ENCODE measurements at places on chromosomes 13 and 19.
A peak's percentile ranks its signal among the peaks of the same experiment; 100 is the strongest.

- DNase-seq = no peak
Measured at GRCh38 chr19:28406966-28407365, 806.0 kb downstream of the UQCRFS1 start.

GRCh38 chr13:90455067-90455466, 892.4 kb upstream of the MIR17HG start:
- no peak for DNase-seq

- no peak for DNase-seq
Measured at GRCh38 chr19:30233375-30233774, 138.8 kb upstream of the ZNF536 start.

DNA sequence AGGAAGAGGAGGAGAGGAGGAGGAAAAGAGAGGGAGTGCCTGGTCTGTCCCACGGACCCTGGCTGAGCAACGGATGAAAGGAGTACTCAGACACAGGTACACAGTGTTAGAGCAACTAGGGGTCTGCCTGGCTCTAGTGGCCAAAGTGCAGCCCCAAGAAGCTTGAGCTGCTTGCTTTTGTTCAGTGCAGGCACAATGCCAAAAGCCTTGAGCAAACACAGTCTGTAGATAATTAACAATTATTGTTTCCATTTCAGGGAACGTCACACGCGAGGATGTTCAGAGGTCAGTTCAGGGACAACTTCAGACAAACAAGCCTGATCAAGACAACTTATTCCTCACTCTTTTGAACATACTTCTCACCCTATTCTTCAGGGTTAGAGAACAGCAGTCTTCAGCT, 32.2 kb upstream of the ZNF726 start:
- no peak for DNase-seq

DNA sequence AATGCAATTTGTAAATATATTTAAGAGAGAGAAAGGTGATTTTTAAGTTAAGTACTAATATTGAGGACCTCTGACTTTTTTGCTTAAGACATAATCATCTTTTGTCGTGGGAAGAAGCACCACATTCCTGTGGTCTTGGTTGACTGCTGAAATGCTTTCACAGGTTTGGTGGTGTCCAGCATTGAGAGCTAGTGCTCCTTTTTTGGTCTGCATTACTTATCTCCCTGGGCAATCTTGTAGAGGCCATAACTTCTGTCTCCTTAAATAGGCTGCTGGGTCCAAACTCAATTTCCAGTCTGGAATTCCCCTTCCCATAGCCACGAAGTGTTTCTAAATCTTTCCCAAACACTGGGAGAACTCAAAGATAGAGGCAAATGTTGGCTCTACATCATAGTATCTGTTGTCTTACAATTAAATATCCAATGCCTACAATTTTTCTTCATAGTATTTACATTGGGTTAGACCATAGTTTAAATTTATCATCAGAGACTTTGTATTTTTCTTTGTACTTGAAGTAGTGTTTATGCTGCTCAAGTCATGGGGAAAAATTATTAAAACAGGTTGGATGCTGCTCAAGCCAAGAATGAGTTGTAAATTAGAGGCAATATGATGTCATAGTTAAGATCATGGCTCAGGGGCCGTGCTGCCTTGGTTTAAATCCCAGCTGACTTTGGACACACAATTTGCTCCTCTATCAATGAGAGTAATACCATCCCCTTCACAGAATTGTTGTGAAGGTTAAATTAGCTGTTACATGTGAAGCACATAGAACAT, 105.6 kb downstream of the POSTN start:
- no peak for DNase-seq

DNA sequence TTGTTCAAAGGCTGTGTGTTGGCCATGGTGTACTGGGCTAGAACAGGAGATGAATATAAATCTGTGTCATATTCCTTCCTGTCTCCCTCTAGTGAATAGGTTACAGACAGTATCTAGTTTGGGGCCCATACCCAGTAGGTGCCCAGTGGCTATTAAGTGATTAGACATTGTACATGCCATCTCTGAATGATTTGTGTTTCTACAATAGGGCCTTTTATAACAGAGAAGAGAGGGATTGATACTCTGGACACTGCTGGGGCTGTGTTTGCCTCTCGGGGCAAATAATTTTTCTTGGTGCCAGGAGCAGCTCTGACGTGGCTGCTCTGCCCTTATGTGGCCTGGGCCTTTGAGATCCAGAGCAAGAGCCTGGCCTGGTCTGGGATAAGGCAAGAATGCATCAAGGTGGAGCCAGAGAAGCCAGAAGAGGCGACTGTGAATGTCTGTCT, 403.1 kb downstream of the SPRY2 start:
- DNase-seq = no peak

DNA sequence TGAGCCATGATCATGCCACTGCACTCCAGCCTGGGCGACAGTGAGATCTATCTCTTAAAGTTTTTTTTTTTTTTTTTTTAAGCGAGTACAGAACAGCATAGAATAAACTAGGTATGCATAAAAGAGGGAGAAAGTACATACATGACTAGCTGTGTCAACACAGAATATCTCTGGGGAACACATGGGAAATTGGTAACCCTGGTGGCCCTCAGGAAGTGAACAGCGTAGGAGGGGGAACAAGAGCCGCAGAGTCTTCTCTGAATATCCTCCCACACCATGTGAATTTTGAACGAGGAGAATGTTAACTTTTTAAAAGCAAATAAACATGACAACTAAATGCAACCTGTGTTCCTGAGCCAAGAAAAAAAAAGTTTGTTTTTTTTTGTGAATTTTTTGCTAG, 15.2 kb downstream of the PHLDB3 start:
- DNase-seq = no peak

- no peak for DNase-seq
Measured at GRCh38 chr19:5957170-5957569, 20.8 kb downstream of the RANBP3 start.

DNA sequence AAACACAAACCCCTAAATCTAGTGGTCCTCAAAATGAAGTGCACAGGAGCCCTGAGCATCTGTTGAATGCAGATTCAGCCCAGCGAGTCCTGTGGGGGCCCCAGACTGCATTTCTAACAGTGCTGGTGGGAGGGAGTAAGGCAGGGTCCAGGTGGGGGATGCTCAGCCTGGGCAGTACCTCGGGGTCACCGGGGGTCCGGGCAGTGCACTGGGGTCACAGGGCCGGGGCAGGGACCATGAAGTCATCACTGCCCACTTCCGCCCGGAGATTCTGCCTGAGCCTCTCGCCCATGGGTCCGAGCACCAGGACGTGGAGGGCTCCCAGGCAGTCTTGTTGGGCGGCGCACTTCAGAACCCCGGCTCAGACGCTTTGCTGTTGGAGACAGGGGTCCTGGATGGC, 838 bp upstream of the ATP4B start:
- DNase-seq = peak; percentile 58

DNA sequence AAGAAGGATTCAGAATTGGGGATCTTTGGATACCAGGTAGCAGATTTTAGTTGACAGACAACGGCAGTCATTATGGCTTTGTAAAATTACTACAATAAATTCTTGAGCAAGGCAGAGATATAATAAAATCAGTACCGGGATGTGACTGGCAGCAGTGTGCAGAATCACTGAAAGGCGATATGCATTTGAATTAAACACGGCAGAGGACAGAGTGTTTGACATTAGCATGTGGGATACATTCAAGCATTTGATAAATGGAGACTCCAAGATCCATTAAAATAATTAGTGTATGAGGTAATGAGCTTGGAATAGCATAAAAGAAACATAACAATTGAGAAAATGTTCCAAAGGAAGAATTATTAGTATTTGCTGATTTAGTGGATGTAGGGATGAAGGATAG, 36.8 kb downstream of the LCP1 start:
- no peak for DNase-seq

- no peak for DNase-seq
Measured at GRCh38 chr13:112819111-112819510, 129.3 kb downstream of the ATP11A start.

- DNase-seq = no peak
Measured at GRCh38 chr13:113064534-113065405, 40.8 kb upstream of the F7 start.

GRCh38 chr13:109401307-109401706, 385.1 kb downstream of the IRS2 start:
- DNase-seq = no peak

GRCh38 chr19:29665826-29666577, 741 bp downstream of the PLEKHF1 start:
- DNase-seq = peak; percentile 88

DNA sequence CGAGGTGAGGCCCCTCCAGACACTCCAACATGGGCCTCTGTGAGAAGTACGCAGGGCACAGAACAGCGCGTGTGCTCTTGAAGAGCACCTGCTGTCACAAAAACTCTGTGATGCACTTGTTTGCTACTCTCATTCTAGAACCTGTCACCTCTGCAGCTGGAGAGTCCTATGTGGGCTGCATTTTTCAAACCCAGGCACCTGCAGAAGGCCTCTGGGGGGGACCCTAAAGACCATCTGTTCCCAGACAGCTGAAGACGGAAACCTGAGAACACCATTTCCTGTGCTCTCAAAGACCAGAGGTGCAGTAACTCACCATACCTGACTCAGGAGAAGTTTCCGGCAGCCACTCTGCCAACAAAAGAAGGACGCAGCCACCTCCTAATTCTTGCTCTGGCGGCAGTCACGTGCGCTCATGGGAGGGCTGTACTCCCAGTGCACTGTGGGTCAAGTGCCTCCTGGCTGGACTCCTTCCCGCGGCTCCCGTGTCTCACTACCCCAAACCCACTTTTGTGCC, 28.1 kb downstream of the RANBP3 start:
- no peak for DNase-seq

- no peak for DNase-seq
Measured at GRCh38 chr13:51771418-51772104, 32.4 kb downstream of the DHRS12 start.

- DNase-seq = no peak
Measured at GRCh38 chr13:34640993-34641330, 301.1 kb upstream of the NBEA start.

DNA sequence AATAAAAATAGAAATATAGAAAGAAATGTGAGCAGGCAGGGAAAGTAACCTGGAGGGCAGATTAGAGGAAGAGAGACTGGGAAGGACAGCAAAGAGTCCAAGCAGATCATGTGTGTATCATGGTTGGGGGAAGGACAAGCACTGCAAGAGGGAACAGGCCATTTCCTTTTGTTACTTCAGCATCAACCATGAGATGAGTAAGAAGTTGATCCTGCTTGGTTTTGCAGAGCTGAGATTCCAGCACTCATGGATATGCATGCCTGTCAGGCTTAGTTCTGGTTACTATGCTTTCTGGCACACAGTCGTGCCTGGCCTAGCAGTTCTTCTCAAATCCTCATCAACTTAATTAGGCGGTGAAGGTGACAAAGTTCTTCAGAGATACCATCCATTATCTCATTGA, 18.1 kb downstream of the NALCN start:
- no peak for DNase-seq

DNA sequence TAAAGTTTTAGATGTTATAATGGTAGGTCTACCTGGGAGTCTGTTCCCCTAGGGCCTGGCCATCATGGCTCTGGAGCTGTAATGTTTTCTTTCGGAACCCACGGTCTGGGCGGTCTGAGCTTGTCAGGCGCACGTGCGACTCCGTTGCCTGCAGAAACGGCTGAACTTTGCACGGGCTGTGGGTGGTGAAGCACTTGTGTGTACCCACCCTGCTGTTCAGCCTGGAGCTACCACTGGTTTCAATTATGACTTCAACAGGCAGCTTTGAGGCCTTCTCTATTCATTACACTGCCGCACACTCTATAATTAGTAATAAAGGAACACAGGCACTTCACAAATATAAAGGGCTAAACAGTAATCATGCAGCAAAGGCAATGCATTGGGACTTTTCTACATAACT, 6.0 kb downstream of the PCDH8 start:
- no peak for DNase-seq

DNA sequence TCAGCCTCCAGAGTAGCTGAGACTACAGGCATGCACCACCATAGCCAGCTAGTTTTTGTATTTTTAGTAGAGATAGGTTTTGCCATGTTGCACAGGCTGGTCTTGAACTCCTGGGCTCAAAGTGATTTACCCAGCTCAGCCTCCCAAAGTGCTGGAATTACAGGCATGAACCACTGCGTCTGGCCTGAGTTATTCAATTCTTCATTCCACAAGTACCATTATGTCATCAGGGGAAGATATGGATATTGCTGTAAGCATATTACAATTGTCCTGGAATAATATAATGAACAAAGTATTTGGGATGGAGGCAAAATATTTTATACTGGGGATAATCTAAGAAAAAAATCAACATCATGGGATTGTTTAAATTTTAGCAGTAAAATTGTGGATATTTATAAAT, 646.0 kb upstream of the SLITRK6 start:
- DNase-seq = no peak

GRCh38 chr13:50850445-50850844, 7.0 kb upstream of the DLEU7 start:
- DNase-seq = no peak

DNA sequence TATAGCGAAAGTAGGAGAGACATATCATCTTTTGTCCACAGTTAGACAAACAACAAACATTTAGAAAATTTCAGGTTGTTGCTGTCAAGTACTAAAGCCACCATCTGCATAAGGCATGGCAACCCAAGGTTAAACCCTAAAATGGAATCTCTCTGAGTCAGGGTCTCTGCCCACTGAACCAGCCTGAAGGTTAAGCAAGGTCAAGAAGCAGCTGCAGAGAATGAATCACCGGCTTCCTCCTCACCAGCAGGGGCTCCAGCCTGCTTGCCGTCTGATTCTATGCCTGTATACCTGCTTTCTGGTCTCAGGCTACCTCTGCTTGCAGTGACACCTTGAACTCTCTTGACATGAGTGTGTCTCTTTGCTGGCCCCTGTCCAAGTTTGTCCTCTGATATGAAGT, 726.2 kb upstream of the SGCG start:
- DNase-seq = no peak

- no peak for DNase-seq
Measured at GRCh38 chr13:24097064-24097463, 63.5 kb upstream of the SPATA13 start.

DNA sequence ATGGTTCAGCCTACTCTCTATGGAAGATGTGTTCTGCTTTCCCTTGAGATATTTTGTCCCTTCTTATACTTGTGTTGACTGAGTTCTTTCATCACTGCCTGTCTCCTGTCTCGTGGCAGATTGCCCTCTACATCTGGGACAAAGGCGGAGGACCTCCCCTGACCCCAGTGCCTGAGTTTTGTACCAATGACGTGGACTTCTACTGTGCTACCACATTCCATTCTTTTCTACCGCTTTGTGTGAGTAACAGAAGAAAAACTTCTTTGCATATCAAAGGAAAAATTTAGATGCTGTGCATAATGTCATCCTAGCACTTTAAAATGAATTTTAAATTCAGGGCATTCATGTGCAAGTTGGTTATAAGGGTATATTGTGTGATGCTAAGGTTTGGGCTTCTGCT, 74.6 kb downstream of the B3GLCT start:
- no peak for DNase-seq
